Epithelial cell of prostate (primary cell): ENCODE measurements at places on chromosomes 3 and 15.
A peak's percentile ranks its signal among the peaks of the same experiment; 100 is the strongest.

DNA sequence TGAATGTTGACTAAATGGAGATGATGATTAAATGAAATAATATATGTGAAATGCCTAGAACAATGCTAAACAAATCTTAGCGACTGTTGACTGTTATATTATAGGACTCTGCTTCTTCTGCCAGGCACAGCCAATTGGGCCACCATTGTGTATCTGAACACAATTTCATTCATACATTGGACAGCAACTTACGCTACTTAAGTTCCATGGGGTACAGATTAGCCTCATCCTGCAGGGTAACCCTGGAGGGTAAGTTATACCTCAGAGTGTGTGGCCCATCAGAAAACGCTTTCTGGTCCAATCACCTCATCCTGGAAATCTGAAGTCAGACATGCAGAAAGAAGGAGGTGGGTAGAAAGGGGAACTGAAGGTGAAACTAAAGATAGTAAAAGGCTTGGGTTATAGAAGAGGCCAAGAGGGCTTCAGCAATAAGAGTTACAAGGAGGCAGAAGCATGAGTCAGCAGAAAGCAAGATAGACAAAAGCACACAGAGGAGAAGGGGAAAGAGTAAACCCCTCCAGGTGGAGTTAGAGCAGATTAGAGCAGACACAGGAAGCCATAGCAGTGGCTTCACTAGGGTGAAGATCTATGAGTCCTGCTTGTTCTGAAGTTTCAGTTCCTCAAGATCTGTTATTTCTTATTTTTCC, 119.3 kb upstream of the SLC24A5 start:
- DNase-seq = no peak

- DNase-seq = no peak
These were observed 122.2 kb upstream of the TP63 start for GRCh38 chr3:189508784-189509501.

DNA sequence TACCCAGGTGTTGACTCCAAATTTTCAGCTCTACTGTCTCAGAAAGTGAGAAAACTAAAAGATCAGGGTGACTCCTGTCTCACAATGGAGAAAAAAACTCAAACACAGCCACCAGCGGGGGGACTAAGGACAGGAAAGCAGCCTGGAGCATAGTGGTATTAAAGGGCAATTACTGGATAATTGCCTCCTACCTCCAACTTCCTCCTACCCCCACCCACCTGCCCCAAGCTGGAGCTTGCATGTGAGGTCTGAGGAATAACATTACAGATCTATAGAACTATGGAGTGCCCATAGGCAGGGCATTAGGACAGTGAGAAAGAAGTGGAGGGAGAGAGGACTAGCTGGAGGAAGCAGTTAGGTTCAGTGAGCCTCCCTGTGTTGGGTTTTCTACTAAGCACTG, 2.7 kb upstream of the PCCB start:
- no peak for DNase-seq

DNA sequence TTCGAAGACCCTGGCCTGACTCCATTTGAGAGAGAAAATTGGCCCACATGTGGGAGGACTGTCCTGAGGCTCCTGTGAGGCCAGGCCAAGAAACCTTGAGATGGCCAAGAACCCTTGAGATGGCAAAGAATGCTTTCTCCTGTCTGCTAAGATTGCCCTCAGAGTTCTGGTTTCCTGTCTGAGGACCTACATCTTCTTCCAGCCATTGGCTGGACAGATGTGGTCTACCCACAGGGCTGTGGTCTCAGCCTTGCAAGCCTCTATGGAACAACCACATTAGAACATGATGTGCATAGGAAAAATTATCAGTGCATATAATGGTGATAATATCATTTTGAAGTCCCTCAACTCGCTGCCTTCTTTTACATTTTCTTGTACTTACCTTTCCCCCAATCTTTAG, 10.8 kb upstream of the RASA2 start:
- DNase-seq = no peak

- DNase-seq = no peak
These were observed 64.0 kb upstream of the TRA2B start for GRCh38 chr3:186001842-186002241.

DNA sequence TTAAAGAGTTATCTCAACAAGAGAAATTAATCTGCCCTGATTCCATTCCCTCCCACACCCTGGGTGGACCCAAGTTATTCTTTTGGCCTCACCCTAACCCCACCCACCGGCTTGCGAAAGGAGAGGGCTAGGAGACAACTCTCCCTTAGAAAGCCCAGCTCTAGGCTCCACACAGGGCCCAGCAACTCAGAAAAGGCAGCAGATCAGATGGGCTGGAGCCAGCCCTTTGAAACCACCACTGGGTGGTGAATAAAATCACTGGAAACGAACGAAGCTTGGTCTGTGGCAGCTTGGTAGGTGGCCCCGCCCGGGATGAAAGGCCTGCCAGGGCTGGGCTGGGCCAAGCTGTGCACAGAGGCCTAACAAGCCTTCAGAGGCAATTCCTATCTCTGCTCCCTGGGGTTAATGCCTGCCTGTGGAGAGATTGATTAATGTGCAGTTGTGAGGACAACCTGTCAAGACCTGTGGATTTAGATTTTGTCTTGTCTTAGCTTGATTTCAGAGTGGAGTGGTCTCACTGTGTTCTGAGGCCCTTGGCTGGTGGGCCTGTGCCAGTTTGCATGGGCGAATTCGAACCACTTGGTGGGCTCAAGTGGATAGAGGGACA, 38.8 kb downstream of the BHLHE40 start:
- no peak for DNase-seq

GRCh38 chr3:122025296-122025695, 3.2 kb upstream of the ILDR1 start:
- no peak for DNase-seq

DNA sequence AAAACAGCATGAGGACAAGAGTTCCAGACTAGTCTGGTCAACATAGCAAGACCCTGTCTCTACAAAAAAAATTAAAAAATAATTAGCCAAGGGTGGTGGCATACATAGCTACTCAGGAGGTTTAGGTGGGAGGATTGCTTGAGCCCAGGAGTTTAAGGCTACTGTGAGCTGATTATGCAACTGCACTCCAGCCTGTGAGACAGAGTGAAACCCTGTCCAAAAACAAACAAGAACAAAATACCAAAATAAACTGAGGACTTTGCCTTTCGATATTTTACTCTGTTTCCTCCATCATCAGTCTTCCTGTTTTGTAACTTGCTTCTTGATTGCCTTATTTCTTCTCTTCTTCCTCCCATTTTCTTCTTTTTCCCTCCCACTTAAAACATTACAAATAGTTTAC, 504.4 kb downstream of the ROBO1 start:
- no peak for DNase-seq

DNA sequence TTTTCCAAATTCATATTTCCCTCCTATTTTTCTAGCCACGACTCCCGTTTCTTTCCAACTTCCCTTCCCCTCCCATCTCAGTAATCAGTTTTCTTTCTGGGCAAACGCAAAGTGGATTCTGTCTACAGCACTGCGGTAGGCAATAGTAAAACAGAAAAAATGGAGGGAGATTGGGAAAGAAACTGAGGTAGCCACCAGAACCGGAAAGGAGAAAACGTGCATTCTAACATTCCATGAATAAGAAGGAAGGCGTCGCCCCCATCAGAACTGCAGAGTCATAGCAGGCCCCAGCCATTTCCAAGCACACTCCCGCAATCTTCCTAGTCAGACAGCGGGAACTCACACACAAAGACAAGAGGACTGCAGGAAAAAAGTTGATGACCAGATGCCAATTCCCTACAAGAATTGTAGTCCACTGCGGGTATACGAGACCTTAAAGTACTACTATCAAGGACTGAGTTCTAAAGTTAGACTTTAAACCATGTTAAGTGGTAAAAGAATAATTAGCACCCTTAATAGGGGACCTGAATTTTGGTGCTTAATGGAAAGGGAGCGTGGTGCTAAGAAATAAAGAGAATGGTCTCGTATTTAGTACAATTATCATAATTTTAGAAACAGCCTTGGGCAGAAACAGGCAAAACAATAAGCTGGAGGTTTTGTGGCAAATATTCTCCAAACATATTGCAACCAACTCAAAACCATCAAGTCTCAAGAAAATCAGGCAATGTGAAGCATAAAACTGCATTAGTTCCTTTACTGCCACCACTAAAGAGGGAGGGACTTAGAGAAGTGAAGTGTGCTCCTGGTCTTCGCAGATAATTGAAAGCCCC, 1.4 kb downstream of the PFN2 start:
- DNase-seq = peak; percentile 27

DNA sequence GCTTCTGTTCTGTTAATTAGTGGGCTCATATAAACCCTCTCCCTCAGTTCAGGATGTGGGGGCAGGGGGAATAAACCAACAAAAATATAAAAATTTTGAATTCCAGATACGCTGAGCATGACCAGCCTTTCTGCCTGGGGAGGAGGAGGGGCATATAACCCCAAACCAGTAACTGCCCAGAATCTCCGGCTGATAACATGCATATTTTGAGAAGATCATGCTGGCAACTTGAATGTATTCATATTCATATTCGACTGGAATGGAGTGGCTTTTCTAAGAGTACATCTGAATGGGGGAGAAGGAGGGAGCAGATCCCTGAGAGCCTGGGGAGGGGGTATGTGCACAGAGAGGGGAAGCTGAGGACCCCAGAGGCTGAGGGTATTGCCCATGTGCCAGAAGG, 54.5 kb upstream of the LCTL start:
- no peak for DNase-seq

- no peak for DNase-seq
These were observed 48.3 kb downstream of the SPTSSB start for GRCh38 chr3:161322781-161323568.

- DNase-seq = no peak
These were observed 2.6 kb upstream of the ABHD10 start for GRCh38 chr3:111976254-111976653.

DNA sequence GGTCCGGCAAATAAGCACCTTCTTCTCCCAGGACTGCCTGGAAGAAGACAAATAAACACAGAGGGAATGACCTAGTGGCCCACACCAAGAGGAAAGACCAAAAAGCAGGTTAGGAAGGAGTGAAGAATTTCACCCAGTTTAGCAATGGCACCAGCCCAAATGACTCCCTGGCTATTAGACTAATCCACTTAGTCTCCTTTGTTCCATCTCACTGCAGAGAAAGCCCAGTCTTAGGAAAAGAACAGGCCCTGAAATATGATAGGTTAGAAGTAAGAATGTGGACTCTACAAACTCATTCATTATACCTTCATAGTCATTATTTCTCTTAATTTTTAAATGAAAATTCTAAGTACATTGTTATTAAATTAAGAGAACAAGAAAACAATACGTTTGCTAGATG, 23.2 kb downstream of the SERPINI2 start:
- no peak for DNase-seq

GRCh38 chr3:122586098-122586497, 8.6 kb downstream of the PARP15 start:
- no peak for DNase-seq

DNA sequence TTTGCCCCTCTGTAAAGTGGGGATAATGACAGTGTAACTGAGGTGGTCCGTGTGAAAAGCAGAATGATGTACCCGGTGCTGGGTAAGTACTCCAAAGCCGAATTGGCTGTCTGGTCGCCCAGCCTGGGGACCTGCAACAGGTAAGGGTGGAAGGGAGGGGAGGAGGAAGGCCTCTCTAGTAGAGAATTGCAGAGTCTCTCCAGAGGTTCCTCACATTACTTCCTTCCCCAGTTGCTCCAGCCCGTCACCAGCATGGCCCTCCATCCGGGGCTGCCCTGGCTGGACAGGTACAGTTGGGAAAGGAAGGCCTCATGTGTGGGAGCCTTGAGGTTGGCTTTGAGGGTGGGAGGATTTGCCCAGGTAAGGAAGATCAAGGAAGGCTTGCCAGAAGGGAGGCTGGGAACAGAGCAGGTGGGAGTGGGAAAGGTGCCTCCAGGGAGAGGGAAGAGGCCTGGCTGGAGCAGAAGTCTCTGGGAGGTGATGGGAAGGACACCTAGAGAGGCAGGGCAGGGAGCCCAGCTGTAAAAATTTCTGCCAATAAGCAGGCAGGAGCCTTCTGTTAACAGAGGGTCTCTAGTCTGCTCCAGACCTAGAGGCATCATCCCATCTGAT, 1.7 kb upstream of the PSTPIP1 start:
- no peak for DNase-seq

DNA sequence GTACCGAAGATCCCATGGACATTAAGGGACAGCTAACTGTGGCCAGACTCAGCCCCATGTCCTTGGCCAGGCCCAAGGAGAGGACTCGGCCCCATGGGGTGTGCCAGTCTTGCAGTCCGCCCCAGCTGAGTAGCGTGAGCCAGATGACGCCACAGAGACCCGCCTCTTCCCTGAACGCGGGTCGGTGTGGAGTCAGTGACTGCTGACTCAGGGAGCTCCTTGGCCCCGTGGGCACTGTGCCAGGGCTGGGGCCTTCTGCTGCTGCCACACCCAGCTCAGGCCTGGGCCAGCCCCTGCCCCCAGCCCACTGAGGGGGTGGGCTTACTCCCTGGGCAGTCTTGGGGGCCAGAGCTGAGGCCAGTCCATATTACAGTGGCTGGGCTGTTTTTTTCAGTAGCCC, 52.8 kb downstream of the PLXNA1 start:
- peak; percentile 61 for DNase-seq

DNA sequence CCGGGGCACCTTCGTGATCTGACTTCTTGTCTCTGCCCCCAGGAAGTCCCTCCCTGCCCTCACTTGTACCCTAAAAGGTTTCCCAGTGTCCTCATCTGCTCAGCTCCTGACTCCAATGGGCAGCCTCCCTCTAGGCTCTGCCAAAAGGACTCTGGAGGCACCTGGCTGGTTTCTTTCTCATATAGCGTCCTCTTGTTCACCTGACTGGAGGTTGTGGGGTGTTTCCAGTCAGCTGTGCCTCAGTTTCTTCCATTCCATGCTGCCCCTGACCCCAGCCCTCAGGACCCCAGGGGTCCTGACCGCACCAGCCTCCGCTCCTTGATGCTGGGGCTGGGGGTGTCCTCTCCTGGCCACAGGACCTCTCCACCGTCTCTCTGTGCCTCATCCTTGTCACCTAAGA, 2.5 kb downstream of the PRR23E start:
- no peak for DNase-seq

DNA sequence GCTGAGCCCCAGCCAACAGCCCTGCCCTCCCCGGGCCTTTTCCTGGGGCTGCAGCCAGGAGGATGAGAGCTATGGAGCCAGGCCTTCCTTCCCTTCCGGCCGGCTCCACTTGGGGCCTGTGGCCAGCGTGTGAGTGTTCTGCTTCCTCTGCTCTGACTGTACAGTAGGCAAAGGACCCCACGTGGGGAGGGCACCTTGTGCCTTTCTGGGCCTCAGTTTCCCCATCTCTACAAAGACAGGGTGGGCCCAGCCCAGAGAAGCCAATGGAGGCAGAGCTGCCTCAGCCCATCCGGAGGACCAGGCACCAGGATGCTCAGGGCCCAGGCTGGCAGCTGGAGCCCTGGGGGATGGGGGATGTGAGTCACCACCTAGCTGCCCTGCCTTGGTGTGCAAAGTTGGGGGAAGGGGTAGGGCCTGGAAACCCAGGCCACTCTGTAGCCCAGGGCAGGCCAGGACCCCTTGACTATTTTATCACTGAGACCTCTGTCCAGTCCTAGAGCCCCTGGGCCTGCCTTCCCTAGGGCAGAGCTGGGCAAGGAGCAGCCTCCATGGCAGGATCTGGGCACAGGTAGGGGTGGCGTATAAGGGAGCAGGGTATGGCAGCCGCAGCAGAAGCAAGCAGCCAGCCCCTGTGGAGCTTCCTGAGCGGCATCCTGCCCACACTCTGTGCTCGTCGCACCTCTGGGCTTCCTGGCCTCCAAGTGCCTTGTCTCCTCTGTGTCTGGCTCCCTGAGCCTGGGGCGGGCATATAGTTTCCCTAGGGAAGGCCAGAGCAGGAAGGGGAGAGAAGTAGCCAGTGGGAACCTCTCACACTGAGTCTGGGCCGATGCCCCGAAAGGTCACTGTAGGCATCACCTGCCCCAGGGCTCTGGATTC, 1.8 kb downstream of the PSTPIP1 start:
- no peak for DNase-seq

GRCh38 chr15:60839510-60840211, 360.7 kb upstream of the ICE2 start:
- no peak for DNase-seq

GRCh38 chr15:70100474-70101341, 3.0 kb upstream of the TLE3 start:
- DNase-seq = no peak
